ENCODE measurements at places on chromosomes 2 and 18. TPM values are rescaled to one million over a fixed set of nuclear protein-coding genes. Genes with fewer than 3 reads are reported as not detected.
A peak's percentile ranks its signal among the peaks of the same experiment; 100 is the strongest.

- peak overlapping the region; percentile 59 for H3K27ac ChIP-seq
- DNase-seq, result peak; percentile 81
- no peak overlapping the region for H3K4me3 ChIP-seq
- H3K4me1 ChIP-seq, result no peaks in the 10 kb centered on the region
These were observed 78.1 kb upstream of the PDE1A start for GRCh38 chr2:182504903-182505302.

DNA sequence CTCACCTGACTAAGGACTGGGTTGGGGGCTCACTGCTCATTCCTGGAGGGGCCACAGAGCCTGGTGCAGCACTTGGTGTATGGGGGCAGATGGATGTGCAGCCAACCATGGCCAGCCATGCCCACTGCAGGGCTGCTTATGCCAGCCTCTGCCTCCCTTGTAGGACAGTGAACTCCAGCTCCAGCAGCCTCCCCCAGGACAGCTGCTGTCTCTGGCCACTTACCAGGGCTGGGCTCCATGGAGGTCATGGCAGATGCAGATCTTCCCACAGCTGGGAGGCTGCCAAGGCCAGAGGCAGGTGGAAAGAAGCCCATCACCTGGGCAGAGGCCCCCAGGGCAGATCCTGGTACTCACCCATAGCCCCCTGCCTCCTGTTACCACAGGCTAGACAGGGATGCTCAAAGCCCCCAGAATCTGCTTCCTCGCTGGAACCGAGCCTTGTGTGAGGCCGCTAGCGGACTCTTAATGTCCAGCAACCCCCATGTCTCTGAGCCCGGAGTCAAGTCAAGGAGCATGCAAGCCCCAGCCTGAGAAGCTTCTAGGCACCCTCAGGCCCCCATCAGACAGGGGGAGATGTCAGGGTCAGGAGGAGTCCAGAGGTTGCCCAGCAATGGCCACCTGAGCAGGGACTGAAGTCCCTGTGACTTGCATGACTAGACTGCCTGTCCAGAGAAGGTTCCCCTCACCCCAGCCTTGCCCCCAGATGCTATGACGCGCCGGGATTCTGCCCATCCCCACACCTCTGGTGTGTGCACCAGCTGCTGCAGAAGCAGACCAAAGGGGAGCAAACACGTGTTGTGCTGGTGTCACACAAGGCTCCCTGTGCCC lies 123.6 kb downstream of the TWIST2 start:
- H3K27me3 ChIP-seq, result peaks cover 2% of the 10 kb centered on the region
- no peak for DNase-seq
- H3K4me1 ChIP-seq, result peaks cover 48% of the 10 kb centered on the region
- no peak overlapping the region for H3K4me3 ChIP-seq

DNA sequence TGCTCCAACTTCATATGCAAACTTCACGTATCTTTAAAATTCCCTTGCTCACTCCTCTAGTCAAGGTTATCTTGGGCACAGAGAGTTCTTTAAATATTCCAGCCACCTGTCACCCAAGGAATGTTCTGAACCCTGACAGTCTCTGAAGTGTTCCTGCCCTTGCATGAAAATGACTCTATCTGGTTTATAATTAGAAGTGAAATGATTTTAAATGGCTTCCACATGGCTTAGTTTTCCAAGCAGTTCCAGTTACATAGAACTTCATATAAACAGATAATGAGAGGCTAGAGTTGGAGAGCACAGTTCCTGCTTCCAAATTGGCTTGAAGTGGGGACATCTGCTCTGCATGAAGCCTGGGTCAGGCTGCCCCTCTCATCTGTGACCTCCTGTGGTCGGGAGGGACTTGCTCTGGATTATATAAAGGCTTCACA lies 81.9 kb downstream of the SLC4A3 start:
- H3K27me3 ChIP-seq, result peaks cover 14% of the 10 kb centered on the region
- peaks cover 5% of the 10 kb centered on the region for H3K36me3 ChIP-seq
- H3K27ac ChIP-seq, result no peak overlapping the region
- peaks cover 16% of the 10 kb centered on the region for H3K4me1 ChIP-seq
- DNase-seq, result no peak
- no peak overlapping the region for H3K4me3 ChIP-seq

DNA sequence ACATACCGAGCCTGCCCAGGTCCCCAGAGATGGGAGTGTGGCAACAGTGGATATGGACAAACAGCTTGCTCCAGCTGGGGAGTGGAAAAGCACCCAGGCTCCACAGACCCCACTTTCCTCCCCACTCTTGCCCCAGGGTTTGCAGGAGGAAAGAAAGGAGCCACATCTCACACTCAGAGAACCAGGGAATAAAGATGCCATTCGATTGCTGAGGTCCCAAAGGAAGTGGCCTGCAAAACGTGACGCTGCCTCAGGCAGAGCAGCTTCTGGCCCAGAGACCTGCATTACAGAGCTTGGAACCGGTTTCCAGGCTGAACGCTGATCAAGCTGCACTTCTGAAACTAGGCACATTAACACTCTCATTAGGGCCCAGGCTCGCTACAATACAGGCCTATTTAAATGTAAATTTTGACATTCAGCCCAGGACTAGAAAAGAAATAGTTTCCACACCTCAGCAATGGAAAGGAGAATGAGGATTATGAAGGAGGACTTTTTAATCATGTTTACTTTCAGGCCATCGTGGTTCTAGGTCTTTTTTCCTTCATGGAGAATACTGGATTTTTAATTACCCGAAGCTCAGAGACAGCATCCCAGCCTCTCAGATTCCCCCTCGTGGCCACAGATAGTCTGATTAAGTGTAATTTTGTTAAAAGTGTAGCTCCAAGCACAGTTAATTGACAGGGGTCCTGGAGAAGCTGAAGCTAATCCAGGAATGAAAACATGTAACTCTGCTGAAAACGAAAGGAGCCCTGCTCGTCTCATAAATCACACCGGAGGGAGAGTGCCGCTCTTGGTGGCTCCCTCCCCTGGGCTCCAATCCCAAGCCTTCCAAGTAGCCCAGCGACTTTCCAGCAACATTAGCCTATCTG lies 221.3 kb upstream of the RAB6C start:
- H3K27ac ChIP-seq, result no peak overlapping the region
- H3K4me3 ChIP-seq, result no peak overlapping the region
- H3K27me3 ChIP-seq, result no peaks in the 10 kb centered on the region
- no peaks in the 10 kb centered on the region for H3K36me3 ChIP-seq

DNA sequence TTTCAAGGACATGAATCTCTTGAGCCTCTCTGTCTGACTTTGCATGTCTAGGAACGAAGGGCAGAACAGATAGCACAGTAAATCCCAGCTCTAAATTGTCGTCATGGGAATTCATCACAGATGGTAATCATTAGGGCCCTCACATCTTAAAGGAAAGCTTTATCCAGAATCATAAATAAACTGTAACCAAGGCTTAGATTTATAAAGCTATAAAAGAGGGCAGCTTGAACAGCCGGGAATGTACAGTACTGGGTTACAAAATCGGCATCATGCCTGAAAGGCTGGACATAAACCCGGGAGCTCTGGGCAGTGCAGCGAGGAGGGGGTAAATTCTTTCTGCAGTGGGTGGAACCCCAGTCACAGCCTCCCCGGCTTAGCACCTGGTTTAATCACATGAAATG lies 144.4 kb downstream of the GFPT1 start:
- H3K27ac ChIP-seq, result peak overlapping the region; percentile 94
- peaks cover 54% of the 10 kb centered on the region for H3K4me1 ChIP-seq
- H3K4me3 ChIP-seq, result peak overlapping the region; percentile 58
- H3K27me3 ChIP-seq, result no peaks in the 10 kb centered on the region
- H3K36me3 ChIP-seq, result peaks cover 41% of the 10 kb centered on the region
- peak; percentile 83 for DNase-seq

DNA sequence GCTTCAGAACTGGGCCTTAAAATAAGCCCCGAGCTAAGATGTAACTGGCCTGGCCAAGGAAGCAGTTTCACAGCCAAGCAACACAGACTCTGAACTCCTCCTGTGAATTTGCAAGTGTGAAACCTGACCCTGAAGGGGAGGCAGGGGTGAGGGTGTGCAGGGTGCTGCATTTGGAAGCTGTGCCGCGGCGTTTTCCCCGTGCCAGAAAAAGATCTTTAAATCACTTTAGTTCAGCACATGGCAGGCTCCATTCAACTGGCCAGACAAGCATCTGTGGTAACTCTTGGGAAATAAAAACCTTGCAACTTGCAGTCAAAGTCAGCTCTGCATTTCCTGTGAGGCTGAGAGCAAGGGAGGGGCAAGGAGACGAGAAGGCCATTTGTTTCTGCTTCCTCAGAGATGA lies 209.3 kb upstream of the SOX11 start:
- peaks cover 10% of the 10 kb centered on the region for H3K36me3 ChIP-seq
- no peak overlapping the region for H3K27ac ChIP-seq
- H3K4me1 ChIP-seq, result no peaks in the 10 kb centered on the region
- no peaks in the 10 kb centered on the region for H3K27me3 ChIP-seq

GRCh38 chr18:2173486-2173885 lies 397.8 kb downstream of the METTL4 start:
- H3K36me3 ChIP-seq, result peaks cover 8% of the 10 kb centered on the region
- DNase-seq, result peak; percentile 94
- peaks cover 57% of the 10 kb centered on the region for H3K4me1 ChIP-seq
- peaks cover 6% of the 10 kb centered on the region for H3K27me3 ChIP-seq
- H3K4me3 ChIP-seq, result no peak overlapping the region

DNA sequence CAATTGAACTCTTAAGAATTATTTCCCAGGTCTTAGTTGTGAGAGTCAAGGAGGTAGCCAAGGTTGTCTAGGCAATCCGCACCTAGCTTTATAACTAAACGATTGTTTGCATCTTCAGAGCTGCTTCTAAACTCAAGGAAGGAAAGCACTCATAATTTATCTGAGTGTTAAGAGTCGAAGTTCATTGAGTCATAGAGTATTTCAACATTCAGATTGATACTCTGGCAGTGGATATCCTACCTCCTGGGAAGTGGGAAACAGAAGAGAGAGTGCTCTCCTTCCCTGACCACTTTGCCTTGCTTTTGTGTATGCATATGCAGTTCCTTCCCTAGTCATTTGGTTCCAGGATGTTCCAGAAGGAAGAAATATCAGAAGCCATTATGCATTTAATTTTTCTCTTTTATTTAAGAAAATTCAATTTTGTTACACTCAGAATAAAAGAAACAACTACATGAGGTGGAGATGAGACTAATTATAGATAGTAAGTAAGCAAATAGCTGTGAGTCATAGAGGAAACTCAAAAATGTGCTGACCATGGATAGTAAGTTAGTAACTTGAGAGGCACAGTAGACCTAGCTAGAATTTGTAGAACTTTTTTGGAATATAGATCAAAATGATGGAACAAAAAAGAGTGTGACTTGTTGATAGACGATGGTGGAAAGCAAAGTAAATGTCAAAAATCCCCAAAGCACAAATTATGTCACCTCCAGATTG lies 35.4 kb upstream of the FSHR start:
- H3K27ac ChIP-seq, result no peak overlapping the region
- no peaks in the 10 kb centered on the region for H3K27me3 ChIP-seq
- DNase-seq, result no peak
- H3K4me3 ChIP-seq, result no peak overlapping the region
- no peaks in the 10 kb centered on the region for H3K36me3 ChIP-seq
- H3K4me1 ChIP-seq, result no peaks in the 10 kb centered on the region

GRCh38 chr2:223805008-223805407 lies 32.4 kb downstream of the AP1S3 start:
- H3K36me3 ChIP-seq, result no peaks in the 10 kb centered on the region
- H3K4me1 ChIP-seq, result peaks cover 25% of the 10 kb centered on the region
- H3K27ac ChIP-seq, result no peak overlapping the region
- H3K27me3 ChIP-seq, result peaks cover 2% of the 10 kb centered on the region
- no peak overlapping the region for H3K4me3 ChIP-seq
- DNase-seq, result no peak

GRCh38 chr2:109290887-109291643 lies 162.1 kb downstream of the SH3RF3 start:
- H3K27me3 ChIP-seq, result peaks cover 20% of the 10 kb centered on the region
- peak; percentile 10 for DNase-seq
- peaks cover 12% of the 10 kb centered on the region for H3K4me1 ChIP-seq

Gene HOXD3
- total RNA-seq, result not detected

Gene ANTXR1
- 97.9 TPM for total RNA-seq

Gene LINC00305
- total RNA-seq, result not detected

Gene SOWAHC
- 12.9 TPM for total RNA-seq
